Neural crest cell (in vitro differentiated cells): ENCODE measurements at places on chromosomes 6 and 20. TPM values are rescaled to one million over a fixed set of nuclear protein-coding genes. Genes with fewer than 3 reads are reported as not detected.

Gene LTA
- 0.26 and 0.36 TPM in 2 replicates for total RNA-seq

Gene LAMP5
- 0.98 and 1.0 TPM in 2 replicates for total RNA-seq

Gene PTK6
- not detected in 2 replicates for total RNA-seq

Gene FAM209B
- 0.55 TPM in 1 of 2 replicates, not detected in the other for total RNA-seq

Gene DSP
- total RNA-seq = 9.4 and 9.5 TPM in 2 replicates

Gene C6orf132
- 0.14 and 0.26 TPM in 2 replicates for total RNA-seq

Gene MAPK13
- total RNA-seq = 2.0 TPM in 2 replicates

Gene C2
- total RNA-seq = 0.35 and 1.2 TPM in 2 replicates

Gene DPPA5
- total RNA-seq = not detected in 2 replicates

Gene C6orf141
- 0.89 and 1.0 TPM in 2 replicates for total RNA-seq

Gene C20orf202
- total RNA-seq = 0.18 and 0.23 TPM in 2 replicates

Gene TSHZ2
- 6.4 and 8.5 TPM in 2 replicates for total RNA-seq

Gene HLA-B
- 29.5 and 35.5 TPM in 2 replicates for total RNA-seq

Gene VGLL2
- 0.16 and 0.25 TPM in 2 replicates for total RNA-seq
